ENCODE measurements at places on chromosomes 7 and 10.

GRCh38 chr10:121337427-121337826, 260.8 kb downstream of the FGFR2 start:
- no peak for DNase-seq

DNA sequence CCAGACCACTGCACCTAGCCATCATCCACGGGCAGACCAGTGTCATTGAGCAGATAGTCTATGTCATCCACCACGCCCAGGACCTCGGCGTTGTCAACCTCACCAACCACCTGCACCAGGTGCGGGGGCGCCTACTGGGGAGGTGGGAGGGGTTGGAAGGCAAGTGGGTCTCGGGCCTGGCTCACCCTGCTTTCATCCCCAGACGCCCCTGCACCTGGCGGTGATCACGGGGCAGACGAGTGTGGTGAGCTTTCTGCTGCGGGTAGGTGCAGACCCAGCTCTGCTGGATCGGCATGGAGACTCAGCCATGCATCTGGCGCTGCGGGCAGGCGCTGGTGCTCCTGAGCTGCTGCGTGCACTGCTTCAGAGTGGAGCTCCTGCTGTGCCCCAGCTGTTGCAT, 4.6 kb downstream of the NFKB2 start:
- no peak for DNase-seq

DNA sequence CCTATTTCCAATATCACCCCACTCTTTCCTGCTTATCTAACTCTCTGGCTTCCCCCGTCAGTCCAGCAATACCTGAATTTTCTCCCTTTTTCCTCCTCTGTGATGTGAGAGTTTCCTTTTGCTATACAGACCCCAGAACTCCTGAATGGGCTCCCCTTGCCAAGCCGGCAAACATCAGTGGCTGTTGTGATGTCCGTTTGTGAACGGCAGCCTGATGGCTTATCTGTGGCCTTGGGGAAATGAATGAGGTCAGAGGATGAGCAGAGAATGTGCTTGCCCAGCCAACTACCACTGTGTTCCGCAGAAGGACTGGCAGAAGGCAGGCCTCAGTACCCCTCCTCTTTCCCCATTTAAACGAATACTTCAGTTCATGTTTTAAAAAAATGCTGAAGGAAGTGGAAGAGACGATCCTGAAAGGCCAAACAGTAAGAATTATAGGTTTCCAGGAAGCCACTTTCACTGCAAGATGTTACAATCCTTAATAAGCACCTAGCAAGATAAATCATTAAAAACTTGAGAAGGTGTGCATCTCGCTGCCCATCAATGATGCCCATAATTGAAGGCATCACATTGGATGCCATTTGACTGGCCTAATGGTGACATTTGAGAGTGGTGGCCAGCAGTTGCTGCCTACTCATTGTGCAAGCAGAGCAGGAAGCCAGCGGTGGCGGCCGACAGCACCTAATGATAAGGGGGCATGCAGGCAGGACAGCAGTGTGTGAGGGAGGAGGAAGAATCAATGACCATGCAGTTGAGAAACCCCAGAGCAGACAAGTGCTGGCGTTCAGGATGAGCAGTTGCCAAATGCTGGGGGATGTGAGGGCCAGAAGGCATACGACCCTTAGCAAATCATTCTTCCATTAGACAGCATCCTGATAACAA, 31.5 kb downstream of the SLC18A2 start:
- no peak for DNase-seq

DNA sequence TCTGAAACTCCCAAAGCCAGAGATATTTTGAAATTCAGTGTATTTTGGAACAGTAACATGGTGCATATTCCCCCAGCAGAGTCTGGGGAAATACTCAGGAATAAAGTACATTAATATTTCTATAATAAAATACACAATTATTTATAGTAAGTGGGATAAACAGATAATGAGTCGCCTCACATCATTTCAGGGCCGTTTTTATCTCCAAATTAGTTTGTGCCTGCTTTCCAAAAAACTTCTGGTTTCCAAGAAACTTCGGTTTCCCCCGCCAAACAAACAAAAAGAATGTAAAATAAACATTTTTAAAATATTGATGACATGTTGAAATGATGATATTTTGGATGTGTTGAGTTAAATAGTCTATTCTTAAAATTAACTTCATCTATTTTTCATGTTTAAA, 48.2 kb downstream of the AFAP1L2 start:
- DNase-seq: no peak

- peak; percentile 53 for DNase-seq
Measured at GRCh38 chr7:73717991-73718405, 1.5 kb downstream of the STX1A start.

DNA sequence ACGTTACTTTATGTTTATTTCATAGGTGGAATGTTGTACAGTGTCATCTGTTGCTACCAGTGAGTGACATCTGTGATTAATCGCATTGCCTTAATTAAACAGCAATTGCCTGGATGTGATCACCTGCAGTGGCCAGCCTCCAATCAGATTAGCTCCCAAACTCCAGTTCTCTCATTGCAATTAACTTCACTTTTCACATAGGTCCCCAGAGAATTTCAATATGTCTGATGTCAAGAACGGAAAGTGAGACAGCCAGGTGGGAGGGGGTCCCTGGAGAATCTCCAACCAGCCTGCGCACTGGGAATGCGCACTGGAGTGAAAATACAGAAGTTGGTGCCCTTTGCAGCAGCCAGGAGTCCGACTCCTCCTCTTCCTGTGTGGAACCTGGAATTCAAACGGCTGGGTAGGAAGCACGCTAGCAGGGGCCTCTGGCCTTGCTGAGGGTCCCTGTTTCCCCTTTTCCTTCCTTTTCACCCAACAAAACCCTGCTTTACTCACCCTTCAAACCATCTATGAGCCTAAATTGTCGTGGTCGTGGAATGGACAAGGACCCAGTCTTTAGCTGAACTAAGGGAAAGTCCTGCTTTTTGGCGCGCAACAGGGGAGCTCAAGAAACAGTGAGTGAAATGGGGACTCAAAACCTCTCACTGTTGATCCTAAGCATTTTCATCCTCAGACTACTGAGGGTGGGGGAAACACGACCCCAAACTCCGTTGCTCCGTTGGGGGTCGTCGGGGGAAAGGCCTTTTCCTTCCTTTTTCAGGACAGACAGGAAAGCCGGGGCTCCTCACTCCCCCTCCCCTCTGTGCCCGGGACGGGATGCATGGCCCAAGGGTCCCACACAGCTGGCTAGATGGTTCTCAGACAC, 1355.5 kb upstream of the LRRTM3 start:
- peak; percentile 44 for DNase-seq

GRCh38 chr7:27873981-27874957, 134.3 kb downstream of the TAX1BP1 start:
- peak; percentile 25 for DNase-seq

GRCh38 chr10:99612167-99612831, 7.9 kb downstream of the SLC25A28 start:
- peak; percentile 56 for DNase-seq

DNA sequence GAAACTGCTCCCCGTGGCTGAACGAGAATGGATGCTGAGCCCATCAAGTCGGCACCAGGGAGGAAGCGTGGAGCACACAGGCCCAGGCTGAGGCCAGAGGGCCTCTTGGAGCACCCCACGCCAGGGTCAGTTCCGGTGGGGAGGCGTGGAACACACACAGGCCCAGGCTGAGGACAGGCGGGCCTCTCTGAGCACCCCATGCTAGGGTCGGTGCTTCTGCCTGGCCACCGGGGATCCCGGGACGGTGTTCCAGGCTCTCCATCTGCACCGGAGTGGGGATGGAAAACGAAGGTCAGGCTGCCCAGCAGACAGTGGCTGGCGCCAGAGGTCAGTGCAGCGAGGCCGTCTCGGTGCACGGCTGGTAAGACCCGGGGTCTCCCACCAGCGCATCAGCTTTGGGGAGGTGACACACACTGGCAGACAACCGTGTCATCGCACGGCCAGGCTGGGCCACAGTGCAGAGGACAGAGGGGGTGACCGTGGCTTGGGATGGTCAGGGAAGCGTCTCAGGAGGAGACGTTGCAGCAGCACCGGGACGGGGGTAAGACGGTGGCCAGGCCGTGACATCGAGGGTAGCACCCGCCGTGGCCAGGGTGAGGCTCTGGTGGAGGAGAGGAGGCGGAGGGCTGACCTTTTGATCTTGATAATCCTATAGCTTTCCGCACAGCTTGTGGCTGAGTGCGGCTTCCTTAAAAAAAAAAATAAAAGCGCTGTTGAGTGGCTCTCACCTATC, 203.9 kb downstream of the ELFN1 start:
- DNase-seq: no peak

GRCh38 chr10:97991871-97992270, 38.5 kb downstream of the CRTAC1 start:
- DNase-seq: peak; percentile 9

DNA sequence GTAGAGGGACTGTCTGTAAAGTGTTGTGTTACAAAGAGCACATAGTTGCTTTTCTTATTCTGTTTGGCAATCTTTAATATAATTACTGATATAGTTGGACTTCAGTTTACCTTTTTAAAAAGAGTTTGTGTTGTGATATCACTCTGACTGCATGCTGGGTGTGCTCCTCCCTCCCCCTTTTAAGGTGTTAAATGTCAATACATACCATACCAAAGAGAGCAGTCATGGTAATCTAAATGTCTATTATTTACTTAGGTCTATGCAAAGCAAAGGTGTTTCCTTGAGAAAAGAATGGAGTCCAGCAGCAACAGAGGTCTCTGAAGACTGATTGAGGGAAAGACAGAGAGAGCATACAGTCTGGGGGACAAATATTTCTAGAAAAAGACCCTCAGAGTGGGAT, 275.1 kb upstream of the NRP1 start:
- no peak for DNase-seq

DNA sequence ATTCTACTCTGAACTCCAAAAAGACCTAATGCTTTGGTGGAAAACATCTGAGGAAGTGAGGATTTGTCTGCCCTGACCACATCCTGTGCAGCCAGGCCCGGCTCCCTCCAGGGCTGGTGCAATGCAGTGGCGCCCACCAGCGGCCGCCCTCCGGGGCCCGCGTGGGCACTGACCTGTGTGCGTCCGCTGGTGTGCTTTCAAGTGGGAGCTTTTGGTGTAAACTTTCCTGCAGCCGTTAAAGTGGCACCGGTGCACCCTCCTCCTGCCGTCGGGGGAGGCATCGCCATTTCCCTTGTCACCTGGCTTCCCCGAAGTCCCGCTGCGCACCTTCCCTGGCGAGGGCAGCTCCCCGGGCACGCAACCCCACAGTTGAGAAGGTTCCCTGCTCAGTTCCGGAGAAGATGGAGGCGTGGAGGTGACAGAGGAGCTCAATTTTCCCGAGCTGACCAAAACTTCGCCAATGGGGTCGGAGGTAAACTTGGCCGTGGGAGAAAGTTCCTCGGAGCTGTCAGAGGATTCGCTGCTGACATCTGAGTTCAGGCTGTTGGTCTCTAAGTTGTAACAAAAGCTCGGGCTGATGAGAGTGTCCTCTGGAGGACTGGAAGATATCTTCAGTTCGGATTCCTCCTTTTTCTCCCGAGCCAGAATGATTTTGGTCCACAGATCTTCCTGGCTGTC, 3.4 kb downstream of the KLF6 start:
- DNase-seq: no peak

DNA sequence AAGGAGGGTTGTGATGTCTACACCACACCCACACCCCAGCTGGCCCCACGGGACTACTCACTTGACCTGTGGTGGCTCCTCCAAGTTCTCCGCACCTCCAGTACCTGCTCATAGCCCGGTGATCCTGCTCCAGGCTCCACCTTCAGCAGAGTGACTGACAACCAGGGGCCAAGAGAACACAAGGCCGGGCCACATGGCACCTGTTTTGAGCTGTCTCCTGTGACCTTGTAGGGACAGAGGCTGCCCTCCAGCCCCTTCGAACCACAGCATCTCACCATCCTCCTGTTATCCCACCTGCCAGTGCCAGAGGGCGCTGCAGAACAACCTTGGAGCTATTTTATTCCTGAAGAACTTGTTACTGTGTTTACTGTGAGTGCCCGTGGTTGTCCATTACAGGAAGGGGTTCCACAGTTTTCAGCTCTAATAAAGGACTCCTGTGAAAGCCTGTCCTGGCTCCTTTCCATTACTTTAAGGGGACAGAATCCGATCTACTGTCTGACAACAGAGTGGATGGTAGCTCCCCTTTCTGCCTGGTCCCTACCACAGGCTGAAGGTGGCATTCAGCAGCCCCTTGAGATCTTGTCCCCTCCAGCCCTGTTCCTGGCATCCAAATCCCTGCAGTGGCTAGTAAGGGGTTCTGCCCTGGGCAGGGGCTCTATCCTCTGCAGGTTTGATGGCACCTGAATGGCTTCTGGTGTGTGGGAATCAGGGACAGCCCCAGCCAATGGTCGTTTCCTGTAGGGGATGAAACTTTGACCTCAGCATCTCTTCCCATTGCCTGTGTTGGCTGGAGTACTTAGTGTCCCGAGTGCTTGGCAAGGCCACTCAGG, 50.8 kb downstream of the C10orf120 start:
- peak; percentile 3 for DNase-seq

DNA sequence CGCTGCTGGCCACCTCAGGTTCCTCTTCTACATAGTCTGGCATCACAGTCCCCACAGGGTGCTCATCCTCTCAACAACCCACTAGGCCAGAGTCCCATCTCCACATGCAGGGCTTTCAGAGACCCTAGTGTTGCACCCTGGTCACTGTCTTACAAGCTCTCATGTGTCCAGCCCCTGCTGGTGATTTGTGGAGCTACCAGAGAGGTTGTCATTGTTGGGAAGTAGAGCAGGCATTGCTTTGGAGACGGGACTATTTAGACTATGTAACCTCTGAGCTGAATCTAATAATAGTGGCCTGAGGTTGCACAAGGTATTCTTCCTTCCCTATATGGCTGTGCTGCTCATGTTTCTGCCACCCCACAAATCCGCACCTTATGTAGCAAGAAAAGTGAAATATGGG, 135.3 kb upstream of the VWC2 start:
- DNase-seq: no peak

DNA sequence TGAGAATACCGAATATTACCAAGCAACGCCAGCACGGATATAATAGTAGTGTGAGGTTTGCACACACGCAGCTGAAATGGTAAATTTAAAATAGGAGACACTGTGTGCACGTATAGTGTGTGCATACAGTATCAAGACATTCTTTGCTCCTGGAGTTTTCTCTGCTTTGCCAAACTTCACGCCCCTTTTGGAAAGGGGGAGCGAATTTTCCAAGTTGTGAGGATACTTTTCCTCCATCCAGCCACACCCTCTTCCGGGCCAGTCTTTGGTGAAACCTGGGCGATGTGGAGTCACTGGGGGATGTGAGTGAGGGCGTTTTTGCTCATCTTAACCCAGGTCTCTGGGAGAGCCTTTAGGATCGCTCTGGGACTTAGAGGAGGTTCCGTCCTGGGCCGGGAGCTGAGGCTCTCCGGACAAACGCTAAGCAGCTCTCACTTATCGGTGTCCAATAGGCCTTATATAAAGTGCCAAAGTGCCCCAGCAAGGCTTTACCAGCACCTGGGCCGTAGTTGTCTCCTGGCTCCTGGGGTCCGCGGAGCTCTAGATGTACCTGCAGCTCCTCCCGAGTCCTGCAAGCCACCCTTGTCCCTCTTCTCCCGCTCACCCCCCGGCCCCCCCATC, 160.0 kb upstream of the MKI67 start:
- DNase-seq: no peak

DNA sequence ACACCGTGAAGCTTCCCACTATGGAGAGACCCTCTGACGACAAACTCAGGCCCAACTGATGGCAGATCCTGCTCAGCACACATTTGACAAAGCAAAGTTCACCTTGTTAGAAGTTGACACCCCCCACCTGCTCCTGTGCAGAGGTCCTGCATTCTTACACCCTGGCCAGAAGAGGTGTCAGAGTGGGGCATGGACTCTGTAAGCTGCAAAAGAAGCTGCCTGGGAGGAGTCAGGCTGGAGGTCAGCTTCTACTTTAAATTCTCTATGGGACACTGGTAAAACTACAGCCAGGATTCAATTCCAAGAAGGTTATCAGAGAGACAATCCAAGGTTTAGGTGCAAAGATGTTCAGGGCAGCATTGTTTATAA, 20.0 kb upstream of the TNS3 start:
- DNase-seq: no peak
